Common myeloid progenitor, CD34-positive (primary cell): ENCODE measurements at places on chromosomes 6 and 20.

GRCh38 chr6:8539453-8539852 lies 104.1 kb upstream of the SLC35B3 start:
- DNase-seq: peak; percentile 2

DNA sequence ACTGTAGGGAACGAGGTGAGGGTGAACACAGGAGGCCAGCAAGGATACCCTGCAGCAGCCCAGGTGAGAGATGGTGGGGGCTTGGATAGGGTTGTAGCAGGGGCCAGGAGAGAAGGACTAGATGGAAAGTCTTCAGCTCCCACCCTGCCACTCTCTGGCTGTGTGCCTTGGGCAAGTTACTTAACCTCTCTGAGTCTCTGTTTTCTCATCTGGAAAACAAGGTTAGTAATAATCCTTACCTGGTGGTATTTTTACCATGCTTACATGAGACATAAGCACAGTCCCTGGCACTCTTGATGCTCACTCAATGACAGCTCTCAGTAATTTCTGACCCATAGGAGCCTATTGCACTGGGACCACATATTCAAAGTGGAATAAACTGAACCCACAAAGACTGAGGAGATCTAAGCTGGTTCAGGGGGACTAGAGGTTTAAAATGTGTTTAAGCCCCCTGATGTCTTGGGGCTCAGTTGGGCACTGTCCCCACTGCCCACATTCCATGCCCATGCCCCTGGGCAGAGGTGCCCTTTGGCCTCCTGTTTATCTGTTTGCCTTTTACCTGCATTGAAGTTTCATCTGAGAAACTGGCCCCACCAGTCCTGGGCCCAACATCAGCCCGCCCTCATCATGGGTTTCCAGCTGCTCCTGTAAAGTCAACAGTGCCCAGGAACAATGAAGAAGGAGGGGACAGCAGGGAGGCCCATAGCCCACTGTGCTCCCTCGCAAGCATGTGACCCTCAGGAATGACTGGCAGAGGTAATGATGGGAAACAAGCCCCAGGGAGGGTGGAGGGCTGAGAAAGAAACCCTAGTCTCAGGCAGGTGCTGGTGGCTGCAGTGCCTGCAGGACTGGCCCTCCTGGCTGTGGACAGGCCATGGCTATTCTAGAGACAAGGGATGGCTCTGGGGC lies 104.0 kb downstream of the VEGFA start:
- no peak for DNase-seq

DNA sequence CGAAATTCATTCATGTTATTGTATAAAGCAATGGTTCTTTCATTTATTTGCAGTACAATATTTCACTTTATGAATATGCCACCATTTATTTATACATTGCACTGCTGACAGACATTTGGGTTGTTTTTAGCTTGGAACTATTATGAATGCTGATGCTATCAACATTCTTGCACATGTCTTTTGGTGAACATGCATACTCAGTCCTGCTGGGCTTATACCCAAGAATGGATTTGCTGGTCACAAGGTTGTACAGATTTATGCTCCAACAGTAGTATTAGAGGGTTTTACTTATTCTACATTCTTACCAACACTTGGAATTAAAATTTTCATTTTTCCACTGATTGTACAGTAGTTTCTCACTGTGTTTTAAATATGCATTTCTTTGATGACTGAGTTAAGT lies 126.2 kb downstream of the PTPRK start:
- DNase-seq: no peak

DNA sequence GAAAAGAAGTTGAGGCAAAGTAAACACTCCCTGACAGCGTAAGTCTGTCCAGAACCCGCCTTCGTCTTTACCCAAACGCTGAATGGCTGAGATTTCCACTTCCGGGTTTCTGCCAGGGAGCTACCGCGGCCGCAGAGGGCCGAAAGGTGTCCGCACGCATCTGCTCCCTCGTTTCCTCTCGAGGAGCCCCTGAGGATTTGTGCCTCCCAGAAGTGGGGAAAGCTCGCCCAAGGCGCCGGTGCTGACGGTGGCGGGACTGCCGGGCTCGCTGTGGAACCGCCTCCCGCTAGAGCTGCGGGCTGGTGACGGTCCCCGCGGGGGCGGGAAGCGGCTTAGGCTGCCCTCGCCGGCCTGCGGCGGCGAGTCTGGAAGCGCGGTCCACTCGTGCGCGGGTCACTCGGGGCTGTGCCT lies 1760.2 kb upstream of the DEFB115 start:
- no peak for DNase-seq

GRCh38 chr6:8627085-8627861 lies 191.9 kb upstream of the SLC35B3 start:
- DNase-seq: peak; percentile 1

- DNase-seq: peak; percentile 49
Measured at GRCh38 chr6:154356113-154356512, 490 bp downstream of the IPCEF1 start.

DNA sequence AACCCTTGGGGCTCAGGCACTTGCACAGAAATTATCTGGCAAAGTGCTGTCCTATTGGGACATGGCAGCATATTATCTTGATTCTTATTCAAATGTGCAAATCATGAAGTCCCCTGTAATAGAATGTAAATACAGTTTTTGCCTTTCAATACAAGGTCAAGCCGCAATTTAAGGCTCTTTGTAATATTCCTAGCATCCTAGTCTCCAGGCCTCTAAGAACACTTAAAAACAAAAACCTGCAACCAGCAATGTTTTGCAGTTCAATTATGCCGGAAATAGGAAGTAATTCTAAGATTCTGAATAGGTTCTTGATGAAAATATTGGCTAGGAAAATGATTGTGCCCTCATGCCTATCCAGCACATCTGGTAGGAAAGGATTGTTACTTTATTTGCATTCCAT lies 197.2 kb upstream of the IRAK1BP1 start:
- no peak for DNase-seq

- DNase-seq: no peak
Measured at GRCh38 chr6:73984571-73985210, 288.7 kb downstream of the CD109 start.

- DNase-seq: no peak
Measured at GRCh38 chr6:157047951-157048350, 270.8 kb downstream of the ARID1B start.

DNA sequence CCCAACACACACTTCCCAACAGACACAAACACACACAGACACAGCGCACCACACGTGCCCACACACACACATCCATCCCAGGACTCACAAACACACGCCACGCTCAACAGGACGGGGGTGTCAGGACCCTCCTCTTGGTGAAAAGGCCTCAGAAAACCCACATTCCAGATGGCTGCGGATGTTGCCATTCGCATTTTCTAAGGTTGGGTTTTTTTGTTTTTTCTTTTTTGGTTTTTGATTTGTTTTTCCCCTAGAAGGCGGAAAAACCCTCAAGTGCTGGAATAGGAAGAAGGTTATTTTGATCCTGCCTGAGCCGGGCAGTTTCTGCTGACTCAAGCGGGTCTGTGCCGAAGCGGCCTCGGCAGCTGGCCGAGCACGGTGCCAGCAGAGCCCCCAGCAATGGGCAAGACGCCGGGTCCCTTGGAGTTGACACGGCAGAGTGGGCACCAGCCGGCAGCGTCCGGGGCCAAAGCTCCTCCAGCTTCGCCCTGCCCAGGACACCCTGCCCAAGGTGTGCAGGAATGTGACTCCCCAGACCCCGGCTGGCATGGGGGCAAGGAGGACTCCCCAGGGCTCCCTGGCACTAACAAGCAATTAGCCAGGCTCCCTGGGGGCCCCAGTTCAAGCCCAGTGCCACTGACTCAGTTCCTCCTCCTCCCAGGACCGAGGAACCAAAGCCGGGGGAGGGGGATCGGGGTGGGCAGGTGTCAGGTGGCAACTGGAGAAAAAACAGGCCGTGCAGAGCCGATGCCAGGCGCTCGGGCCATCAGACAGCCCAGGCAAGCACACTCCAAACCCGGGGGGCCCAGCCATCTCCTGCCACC lies 40.9 kb upstream of the ZBP1 start:
- no peak for DNase-seq

GRCh38 chr6:124670801-124671200 lies 291.4 kb upstream of the RNF217 start:
- DNase-seq: no peak

DNA sequence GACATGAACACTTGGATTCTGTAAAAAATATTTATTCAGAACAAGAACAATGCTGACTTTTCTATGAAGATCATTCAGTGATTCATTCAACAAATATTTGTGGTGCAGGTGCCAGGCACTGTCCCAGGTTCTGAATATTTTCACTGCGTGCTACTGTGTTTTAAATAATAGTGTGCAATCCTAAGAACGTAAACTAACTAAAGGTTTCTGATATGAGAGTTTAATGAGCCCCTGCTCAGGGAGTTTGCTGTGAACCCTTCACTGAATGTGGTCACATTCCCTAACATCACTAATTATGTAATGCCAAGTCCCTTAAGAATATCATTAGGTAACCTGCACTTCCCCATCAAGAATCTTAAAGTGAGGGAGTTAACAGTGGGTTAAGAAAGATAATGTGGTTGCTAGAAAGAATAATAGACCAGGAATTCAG lies 1.7 kb upstream of the TMEM170B start:
- no peak for DNase-seq

DNA sequence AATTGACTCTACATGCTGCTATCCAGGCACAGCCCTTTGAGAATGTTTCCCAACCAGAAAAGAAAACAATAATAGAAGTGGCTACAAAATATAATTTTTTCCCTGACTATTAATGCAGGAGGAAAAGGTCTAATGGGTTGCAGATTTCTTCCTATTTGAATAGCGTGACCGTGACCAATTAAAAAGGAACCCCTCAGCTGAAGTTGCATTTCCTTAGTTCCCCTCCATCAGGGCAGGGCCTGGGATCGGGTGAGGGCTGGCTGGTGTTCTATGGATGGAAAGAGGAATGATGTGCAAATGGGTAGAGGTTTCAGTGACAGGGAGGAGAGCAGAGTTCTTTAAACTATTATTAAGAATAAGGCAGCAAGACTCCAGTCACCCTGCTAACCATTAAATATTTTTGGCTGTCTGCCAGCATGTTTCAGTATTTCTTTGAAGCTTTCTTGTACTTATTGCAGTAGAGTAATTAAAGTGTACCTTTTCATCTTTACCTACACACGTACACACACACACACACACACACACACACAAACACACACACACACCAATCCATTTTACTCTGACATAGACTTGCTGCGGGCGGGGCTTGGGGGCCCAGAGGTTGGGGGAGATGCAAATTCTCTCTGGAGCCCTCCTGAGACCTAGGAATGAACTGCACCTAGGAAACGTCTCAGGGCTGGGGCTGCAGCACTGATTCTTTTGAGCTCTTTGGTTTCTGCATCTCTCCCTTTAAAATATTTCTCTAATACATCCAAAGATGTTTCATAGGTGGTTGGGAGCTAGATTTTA lies 154.8 kb upstream of the SLC35B3 start:
- no peak for DNase-seq

- DNase-seq: peak; percentile 17
Measured at GRCh38 chr6:40640599-40641227, 53.5 kb upstream of the LRFN2 start.

GRCh38 chr6:51398793-51399192 lies 580.1 kb downstream of the TFAP2B start:
- no peak for DNase-seq

DNA sequence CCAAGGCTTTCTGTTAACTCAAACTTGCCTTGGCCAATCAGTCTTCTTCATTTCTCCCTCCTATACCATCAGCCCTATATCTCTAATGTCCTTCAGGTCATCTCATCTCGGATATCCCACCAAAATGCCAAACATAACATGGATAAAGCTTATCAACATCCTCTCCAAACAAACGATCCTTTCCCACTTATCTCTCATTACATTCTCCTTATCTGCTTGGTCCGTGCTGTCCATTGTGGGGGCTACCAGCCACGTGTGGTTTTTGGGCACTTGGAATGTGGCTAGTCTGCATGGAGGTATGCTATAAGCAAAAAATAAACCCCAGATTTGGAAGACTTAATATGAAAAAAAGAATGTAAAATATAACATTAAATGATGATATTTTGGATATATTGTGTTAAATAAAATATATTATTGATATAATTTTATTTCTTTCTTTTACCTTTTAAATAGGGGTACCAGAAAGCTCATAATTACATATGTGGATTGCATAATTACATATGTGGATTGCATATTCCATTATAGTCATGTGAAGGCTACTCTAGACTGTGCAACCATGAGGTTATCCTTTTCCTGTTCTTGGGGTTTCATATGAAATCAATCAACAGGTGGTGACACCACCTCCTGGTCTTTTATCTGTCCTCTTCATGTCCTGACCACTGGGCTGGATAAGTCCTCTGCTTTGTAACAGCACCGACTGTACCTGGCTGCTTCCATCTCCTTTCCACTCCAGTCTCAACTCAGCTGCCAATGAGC lies 123.0 kb downstream of the CD83 start:
- DNase-seq: no peak

- no peak for DNase-seq
Measured at GRCh38 chr6:73532293-73532692, 11.5 kb upstream of the EEF1A1 start.

DNA sequence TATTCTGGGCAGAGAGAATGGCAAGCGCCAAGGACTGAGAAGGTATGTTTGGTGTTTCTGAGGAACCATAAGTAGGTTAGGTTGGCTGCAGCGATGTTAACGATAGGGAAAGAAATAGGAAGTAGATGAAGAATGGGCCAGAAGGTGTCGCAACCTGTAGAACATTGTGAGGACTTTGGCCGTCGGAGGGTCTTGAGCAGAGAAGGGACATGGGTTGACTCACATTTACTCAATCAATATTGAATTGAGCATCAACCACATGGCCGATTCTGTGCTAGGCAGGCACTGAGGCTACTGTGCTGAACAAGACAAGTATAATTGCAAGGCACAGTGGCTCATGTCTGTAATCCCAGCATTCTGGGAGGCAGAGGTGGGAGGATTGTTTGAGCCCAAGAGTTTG lies 26.8 kb upstream of the RPN2 start:
- no peak for DNase-seq

- no peak for DNase-seq
Measured at GRCh38 chr20:60255415-60255814, 297.2 kb downstream of the CDH26 start.

GRCh38 chr6:86107985-86108384 lies 465.3 kb upstream of the SYNCRIP start:
- no peak for DNase-seq

DNA sequence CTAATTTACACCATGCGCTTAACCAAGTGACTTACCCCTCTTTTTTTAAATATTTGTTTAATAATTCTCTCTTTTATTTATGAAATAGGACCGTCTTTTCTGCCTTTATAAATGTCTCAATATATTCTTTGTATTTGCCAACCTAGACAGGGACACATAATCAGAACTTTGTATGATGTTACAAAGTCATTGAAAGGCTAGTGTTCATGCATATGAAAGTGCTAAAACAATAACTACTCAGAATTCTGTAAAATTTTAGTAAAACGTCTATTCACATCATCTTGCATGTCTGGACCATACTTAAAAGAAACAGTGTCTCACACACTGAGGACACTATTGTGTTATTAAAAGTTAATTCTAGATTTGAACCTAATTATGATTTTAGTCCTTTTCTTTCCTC lies 41.1 kb upstream of the HBS1L start:
- no peak for DNase-seq
